ENCODE measurements at places on chromosomes 7 and 10.

DNA sequence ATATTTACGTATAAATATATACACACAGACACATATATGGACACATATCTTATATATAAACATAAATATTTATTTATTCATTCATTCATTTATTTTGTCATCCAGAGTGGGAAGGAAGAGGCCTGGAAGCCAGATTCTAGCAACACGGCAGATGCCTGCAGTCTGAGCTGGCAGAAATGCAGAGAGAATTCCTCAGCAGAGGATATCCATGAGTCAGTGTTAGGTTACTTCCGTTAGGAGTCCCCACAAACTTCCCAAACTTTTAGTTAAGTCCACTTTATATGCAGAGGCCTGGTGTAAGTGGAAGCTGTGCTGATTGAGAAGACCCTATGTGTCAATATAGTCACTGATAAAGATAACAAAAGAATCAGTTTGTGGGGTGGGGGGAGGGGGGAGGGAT is 89.6 kb downstream of the PPP1R17 start:
- DNase-seq = no peak

DNA sequence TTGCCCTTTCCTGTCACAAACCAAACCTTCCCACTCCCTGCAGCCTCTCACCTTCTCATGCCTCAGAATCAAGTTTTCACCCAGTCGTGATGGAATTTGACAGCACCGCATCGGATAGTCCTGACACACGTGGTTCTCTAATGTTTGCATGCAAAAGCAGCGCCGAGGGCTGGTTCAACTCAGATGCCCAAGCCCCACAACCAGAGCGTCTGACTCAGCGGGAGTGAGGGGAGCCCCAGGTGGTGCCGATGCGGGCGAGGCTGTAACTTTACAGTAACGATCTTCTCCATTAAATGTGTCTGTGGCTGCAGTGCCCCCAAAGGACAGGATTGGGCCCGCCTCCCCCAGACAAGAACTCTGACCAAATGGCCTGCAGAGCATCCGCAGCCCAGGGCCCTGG is 284.5 kb downstream of the CELF2 start:
- no peak for DNase-seq

DNA sequence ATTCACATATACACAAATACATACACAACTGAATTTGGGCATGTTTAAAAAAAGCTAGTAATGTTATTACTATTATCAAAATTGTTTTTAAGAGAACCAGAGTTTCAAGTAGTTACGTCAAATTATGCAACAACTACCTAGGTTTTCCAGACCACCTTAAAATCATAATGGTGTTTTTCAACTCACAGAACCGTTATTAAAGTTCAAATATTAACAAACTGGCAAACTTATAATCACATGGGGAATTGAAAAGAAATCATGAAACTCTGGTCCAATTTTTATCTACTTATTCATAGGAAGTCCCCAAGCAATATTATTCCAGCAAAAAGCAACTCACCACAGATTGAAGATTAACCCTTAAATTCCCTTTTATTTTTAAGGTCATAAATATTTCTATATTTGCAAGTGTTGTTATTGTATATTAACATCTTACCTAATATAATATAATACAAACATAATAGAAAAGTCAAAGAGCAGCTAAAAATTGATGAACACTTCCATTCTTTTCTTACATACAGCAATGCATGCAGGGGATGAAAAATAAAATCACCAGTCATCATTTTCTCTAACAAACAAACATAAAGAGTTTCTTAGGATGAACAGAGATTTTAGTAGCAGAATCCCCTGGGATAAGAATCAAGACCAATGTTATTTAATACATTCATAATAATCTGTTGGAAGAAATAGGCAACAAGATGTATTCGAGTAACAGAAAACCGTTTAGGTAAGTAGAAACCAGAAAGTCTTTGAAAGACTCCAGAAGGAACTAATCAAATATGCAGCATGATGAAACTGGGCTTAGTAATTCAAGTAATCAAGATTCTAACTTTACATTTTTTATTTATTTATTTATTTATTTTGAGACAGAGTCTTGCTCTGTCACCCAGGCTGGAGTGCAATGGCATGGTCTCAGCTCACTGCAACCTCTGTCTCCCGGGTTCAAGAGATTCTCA is 391.1 kb downstream of the PARD3 start:
- no peak for DNase-seq

DNA sequence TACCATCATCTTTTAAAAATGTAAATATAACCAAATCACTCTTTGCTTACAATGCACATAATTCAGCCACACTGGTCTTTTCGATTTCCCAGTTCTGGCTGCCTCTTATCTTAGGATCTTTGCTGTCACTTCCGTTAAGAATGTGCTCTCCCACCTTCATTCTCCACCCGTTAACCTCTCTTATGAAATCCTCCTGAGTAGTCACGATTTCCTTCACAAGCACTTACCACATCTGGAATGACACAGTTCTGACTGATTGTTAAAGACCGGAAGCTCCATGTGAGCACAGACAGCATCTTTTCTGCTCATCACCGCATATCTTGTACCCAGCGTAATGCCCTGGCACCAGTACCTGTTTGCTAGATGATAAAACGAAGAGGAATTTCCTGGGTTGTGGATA is 84.3 kb downstream of the CUL2 start:
- DNase-seq = no peak

Measured in stimulated activated CD8-positive, alpha-beta memory T cell treated with anti-CD3 and anti-CD28 coated beads, Interleukin-7, amount 100 ng/mL, for 1 hour (primary cell).